ENCODE measurements at places on chromosomes 11 and 22.

GRCh38 chr22:25399649-25400151, 164.8 kb upstream of the GRK3 start:
- DNase-seq = no peak

DNA sequence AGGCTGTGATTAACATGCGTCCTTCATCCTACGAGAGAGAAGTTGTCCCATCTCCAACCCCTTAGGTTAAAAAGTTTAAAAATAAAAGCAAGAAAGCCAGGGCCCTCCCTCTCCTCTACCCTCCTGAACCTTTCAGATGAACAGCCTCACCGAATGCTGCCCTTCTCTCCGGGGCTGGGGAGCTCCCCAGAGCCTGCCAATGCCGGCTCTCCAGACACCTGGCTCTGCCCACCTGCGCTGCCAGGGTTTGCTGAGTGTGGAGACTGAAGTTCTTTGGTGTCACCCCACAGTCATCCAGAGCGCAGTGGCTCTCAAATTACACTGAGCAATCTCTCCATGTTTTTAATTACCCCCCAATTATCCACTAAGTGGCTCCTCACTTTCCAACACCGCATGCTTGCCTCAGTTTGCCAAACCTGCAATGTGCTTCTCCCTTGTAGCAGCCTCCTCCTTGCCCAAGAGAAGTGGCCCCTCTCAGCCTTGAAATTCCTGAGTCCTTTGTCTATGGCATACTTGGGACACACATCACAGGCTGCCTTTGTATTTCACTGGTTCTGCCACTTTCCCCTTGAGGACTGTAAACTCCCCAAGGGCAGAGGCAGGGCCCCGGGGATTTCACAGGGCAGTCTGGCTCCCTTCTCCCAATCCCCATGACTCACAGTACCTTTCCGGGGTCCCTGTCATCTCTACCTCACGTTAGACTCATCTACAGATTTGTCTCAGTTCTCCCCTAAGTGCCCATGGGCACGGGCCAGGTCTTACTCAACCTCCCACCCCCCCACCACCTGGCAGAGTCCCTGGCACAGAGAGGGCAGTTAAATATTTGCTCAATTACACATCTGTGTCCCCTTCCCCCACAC, 2.0 kb downstream of the MYH9 start:
- no peak for DNase-seq

- DNase-seq = no peak
These were observed 1002.3 kb upstream of the TENM4 start for GRCh38 chr11:80443177-80443576.

GRCh38 chr11:62874851-62875250, 5.8 kb upstream of the SLC3A2 start:
- DNase-seq = no peak

DNA sequence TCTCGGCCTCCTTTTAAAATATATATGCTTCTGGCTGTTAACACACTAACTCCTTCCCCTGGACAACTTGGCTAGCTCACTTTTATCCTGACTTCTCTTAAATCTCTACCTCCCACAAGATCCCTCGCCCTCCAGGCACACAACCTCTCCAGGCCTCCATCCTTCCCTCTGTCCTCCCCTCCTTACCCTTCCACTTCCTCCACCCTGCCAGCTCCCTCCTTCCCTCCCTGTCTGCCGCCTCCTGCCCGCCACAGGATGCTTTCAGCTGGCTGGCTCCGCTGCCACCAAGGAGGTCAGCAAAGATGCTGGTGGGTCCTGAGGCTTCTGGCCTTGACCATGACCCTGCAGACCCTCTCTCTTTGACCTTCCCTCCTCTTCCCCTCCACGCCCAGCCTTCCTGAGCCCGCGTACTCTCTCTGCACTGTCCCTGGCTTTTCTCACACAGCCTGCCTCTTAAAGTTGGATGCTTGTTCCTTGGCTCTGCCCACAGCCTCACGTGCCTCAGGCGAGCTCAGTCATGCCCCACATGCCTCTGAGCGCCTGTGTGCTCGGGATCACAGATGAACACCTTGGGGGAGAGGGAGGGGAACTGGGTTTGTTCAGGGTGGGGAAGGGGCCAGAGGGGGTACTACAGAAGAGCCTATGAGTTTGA, 6.7 kb downstream of the NFAM1 start:
- no peak for DNase-seq

GRCh38 chr11:3130269-3131071, 34.6 kb downstream of the OSBPL5 start:
- DNase-seq = peak; percentile 50

GRCh38 chr11:5631969-5632635, 7.3 kb downstream of the TRIM34 start:
- DNase-seq = no peak

DNA sequence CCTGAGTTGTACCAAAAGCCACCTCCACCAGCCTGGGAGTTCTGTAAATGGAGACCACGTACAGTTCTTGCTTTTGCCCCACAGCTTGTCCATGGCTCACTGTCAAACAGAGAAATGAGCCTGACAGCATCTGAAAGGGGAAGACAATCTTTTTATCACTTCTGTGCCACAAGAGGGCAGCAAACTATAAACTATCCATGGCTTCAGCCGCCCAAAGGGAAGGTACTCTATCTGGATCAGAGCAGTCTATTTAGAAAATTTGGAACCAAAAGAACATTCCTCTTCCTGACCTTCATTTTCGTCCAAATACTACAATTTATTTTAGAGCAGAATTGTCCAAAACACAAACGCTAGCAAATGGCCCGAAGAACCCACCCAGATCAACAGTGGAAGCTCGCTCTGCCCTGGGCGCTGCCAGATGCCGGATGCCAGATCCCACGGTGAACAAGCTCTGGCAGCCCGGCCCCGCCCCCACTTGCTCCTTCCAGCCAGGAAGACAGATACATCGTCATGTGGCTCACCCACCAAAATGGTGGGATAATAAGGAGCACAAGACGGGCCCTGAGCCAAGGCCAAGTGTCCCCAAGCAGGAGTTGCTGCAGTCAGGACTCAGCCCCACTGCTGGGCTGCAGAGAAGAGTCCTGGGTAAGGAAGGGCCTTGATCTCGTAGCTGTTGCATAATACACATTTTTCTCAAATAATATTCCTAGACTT, 23.9 kb upstream of the SCGB1A1 start:
- DNase-seq = peak; percentile 63

DNA sequence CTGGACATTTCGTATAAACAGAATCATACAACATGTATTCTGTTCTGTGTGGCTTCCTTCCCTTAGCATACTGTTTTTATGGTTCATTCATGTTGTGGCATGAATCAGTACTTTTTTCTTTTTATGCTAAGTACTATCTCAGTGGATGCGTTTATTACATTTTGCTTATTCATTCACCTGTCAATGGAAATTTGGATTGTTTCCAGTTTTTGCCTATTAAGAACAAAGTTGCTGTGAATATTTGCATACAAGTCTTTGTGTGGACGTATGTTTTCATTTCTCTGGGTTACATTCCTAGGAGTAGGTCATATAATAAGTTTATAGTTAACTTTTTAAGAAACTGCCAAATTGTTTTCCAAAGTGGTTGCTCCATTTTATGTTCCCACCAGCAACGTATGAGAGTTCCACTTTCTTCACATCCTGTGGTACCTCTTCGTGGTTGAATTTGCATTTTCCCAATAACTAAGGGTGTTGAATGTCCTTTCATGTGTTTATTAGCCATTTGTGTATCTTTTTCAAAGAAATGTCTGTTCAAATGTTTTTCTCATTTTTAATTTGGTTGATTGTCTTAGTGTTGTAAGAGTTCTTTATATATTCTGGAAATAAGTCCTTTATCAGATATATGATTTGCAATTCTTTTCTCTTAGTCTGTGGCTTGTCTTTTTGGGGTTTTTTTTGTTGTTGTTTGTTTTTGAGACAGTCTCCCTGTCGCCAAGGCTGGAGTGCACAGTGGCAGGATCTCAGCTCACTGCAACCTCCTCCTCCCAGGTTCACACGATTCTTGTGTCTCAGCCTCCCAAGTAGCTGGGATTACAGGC, 46.0 kb upstream of the MICAL2 start:
- no peak for DNase-seq

DNA sequence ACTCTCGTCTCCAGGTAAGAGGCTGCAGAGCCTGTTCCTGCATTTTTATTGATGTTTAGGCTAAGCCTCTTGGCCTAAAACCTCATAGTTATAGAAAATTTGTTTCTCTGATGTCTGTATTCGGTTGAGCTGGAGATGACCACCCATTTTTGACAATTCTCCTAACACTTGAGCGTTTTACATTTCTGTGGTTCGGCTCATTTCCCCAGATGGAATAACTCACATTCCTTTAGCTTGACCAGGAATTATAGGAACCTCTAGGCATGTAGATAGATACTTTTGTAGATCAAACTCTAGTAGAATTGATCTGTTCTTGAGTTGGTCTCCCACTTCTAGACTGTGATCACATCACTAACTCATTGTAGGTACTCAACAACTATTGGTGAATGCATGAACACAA, 172.6 kb upstream of the CADM1 start:
- DNase-seq = no peak

GRCh38 chr11:69923641-69924307, 104.6 kb upstream of the FGF3 start:
- no peak for DNase-seq

GRCh38 chr11:73931039-73931645, 19.7 kb upstream of the DNAJB13 start:
- DNase-seq = peak; percentile 70

DNA sequence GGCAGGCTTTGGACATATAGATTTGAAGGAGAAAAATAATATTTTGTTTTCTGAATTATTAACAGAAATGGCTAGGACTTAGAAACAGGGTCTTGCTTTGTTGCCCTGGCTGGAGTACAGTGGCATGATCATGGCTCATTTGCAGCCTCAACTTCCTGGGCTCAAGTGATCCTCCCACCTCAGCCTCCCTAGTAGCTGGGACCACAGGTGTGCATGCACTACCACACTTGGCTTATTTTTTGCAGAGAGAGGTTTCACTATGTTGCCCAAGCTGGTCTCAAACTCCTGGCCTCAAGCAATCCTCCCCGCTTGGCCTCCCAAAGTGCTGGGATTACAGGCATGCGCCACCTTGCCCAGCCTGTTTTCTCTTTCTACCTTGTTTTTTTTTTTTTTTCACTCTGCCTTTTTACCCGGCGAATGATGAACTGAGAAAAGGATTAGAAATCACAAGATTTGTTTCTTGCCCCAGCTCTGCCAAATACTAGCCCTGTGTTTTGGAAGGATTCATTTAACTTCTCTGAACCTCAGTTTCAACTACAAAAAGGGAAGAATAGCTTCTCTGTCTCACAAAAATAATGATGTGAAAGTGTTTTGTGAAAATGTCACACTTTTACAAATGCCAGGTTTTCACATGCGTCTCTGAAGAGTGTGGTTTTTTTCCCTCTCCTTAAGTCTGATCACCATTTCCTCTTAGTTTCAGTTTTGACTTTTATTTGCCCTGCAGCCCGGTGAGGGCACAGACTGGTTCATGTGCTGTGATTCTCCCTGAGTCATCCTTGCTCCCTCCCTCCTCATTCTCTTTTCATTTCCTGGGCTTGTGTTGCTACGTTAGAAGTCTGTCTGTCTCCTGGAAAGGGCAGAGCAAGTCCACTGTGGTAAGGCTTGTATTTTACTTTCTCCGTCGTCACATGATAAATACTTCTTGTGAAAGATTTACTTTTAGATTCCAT, 67.7 kb downstream of the BCL2L13 start:
- DNase-seq = no peak

- DNase-seq = no peak
These were observed 719.1 kb upstream of the ANO3 start for GRCh38 chr11:25612806-25613205.

DNA sequence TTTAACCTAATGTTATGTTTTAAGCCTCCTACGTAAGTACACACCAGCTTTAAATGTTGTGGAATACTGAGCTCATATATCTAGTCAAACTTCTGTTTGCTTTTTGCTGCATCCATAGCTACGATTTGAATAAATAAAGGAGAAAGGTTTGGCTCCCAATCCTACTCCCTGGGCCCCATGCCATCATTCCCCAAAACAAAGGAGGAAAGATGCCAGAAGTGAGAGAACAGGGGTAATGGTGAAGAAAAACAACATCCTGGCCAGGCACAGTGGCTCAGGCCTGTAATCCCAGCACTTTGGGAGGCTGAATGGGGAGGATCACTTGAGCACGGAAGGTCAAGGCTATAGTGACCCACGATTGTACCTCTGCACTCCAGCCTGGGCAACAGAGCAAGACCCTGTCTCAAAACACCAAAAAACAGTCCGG, 26.5 kb downstream of the SCGB1A1 start:
- no peak for DNase-seq

DNA sequence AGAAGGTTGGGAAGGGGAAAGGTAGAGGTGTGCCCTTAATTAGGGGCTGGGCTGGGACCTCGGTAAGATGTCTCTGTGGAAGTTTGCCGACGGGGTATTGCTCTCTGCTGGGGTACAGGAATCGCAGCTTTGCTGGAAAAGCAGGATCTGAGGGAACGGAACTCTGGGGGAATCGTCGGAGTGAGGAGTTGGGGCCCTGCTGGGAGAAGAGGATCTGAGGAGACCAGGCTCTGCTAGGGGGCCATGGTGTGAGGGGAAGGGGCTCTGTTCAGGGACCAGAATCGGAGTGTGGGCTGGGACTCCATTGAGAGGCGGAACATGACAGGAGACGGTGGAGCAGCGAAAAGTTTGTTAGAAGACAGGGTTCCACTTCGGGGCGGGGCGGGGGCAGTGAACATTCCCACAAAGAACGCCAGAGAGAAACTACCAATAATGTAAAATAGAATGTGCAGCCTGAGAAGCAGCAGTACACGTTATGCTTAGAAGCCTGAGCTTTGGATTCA, 456 bp downstream of the AAMDC start:
- DNase-seq = no peak

DNA sequence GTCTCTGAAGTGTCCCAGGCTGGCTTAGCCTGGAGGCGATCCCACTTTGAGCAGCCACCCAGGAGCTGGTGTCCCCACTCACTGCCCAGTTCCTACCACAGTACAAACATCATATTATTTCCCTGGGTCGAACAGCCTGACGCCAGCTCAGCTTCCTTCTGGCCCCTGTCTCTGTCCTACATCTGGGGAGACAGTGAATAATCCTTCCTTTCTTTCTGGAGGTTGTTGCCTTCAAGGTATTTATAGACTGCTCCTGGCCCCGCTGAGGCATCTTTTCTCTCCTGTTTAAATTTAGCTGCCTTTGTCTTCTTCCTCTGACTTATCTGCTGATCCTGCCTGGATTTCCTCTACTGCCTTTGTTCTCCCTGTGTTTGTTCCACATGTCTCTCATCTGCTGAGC, 56.8 kb upstream of the LRRC55 start:
- DNase-seq = no peak

DNA sequence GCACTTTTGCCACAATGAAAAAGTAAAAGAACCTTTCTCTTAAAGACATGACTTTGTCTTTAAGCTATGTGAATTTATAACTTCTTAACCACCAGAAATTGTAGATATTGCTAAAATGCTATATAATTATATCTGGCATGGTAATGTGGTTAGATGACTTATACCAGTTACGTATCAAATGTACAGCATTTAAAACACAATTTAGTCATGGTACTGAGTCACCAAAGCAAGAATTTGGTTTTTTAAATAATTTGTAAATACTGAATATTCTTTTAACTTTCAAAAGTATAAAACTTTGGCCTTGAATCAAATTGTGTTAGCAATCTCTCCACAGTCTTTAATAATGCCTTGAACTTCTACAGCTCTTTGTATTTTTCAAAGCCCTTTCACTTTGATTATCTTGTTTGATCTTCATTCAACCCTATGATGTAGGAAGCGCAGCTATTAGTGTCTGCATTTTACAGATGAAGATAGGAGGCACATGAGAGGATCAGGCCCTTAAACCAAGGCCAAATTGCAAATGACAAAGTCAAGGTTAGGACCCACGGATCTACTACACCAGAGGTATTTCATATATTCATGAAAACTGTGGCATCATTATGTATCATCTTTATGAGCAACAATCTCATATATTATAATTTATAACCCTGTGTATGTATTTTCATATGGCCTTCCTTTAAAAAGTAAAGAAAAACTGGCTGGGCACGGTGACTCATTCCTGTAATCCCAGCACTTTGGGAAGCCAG, 4.4 kb upstream of the SYTL2 start:
- DNase-seq = no peak

Measured in WERI-Rb-1 (cell line).